ENCODE measurements at places on chromosomes 4 and X. TPM values are rescaled to one million over a fixed set of nuclear protein-coding genes. Genes with fewer than 3 reads are reported as not detected.

Gene AFAP1
- 25.4 TPM for total RNA-seq

Gene PCDH7
- 8.0 TPM for total RNA-seq

DNA sequence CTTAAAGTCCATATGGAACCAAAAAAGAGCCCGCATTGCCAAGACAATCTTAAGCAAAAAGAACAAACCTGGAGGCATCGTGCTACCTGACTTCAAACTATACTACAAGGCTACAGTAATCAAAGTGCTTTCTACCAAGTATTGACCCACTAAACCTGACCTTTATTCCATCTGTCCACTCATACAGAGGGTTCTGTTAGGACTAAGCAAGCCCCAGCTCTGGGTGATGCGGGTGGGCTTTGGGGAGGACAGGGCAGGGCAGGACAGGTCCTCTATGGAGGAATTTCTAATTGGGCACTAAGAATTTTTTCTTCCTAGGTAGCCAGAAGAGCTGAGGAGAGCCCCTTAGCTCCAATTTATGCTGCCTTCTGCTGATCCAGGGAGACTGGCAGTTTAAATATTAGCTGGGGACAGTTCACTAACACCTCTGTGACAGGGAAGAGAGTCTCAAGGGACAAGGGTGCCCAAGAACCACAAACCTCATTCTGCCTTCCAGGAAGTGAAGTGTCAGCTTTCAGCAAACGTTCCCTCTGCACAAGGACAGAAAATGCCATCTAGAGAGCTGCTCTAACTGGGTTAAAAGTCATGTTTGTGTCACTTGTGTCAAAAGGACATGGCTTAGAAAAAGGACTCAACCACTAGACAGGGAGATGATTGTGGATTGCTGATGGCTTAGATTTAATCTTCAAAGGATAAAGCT is 143.2 kb downstream of the KIT start:
- no peak for DNase-seq

GRCh38 chrX:31435592-31435991 is 363.8 kb upstream of the FTHL17 start:
- peak; percentile 58 for DNase-seq

GRCh38 chr4:76003620-76004019 is 3.7 kb downstream of the CXCL9 start:
- no peak for DNase-seq

- DNase-seq: no peak
Measured at GRCh38 chr4:2875556-2875955, 31.9 kb downstream of the ADD1 start.

DNA sequence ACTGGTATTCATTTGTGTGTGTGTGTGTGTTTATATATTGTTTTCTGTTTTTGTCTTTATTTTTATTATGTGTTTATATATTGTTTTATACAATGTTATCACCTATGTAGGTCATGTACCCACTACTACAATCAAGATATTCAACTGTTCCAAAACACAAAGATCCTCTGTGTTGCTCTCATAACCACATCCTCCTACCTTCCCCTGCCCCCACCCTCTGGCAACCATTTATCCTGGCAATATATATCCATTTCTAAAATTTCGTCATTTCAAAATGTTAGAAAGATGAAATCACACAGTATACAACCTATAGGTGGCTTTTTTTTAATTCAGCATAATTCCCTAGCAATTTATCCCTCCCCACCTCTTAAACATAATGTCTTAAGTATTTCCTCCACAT is 18.8 kb upstream of the RPL34 start:
- no peak for DNase-seq

- no peak for DNase-seq
Measured at GRCh38 chr4:7970361-7970946, 30.8 kb upstream of the AFAP1 start.

DNA sequence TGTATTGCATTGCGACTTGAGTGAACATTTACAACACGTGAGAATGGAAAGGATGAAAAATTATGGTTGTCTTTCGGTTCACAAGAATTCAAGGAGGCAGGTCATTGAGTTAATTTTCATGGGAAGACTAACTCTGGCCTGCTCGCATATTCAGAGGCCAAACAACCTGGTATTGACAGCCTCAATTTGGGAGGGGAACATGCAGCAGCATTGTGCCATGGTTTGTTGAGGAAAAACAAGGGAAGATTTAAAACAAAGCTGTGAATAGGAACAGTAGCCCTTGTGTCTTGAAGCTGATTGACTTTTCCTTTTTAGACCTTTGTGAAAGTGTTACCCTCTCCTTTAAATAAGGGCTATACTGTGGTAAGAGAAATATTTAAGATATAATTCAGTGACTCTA is 31.9 kb downstream of the FAT4 start:
- DNase-seq: no peak

Data from neural crest cell (in vitro differentiated cells).